Fibroblast of skin of scalp (primary cell): ENCODE measurements at places on chromosomes 2 and 18.

DNA sequence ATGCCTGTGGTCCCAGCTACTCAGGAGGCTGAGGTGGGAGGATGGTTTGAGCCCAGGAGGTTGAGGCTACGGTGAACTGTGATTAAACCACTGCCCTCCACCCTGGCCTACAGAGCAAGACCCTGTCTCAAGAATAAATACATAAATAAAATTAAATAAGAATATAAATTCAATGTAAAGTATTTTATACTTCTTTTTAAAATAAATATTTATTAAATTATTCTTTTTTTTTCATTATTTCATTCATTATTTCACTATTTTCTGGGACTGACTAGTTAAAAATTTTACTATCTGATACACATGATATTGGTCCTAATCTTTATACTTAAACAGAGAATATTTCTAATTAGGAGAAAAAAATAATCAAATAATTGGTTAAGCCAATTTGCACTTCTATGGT is 917.6 kb downstream of the ERBB4 start:
- DNase-seq: no peak

GRCh38 chr2:8462280-8462679 is 219.6 kb upstream of the ID2 start:
- no peak for DNase-seq

GRCh38 chr2:232053777-232054176 is 92.3 kb downstream of the DIS3L2 start:
- no peak for DNase-seq

DNA sequence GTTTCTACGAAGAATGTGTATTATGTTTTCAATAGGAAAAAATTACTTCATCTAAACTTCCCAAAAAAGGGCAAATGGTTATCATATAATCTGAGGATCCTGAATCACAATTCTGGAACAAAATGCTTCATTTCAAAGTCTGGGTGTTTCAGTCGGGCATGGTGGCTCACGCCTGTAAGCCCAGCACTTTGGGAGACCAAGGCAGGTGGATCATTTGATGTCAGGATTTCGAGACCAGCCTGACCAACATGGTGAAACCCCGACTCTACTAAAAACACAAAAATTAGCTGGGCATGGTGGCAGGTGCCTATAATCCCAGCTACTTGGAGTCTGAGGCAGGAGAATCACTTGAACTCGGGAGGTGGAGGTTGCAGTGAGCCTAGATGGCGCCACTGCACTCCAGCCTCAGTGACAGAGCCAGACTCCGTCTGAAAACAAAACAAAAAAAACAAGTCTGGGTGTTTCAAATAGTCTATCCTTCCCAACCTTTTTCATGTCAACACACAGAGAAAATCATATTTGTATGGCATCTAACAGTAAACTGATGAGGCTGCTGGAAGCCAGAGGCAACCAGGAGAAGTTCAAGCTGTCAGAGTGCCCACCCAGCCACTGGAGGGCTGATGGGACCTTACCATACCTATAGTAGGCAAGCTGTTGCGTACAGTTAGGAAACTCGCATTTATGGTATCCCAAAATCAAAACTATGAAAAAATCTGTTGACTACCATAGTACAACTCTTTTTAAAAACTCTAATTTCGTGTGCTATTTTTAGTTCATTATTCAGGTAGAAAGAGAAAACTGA is 14.6 kb downstream of the NBAS start:
- no peak for DNase-seq

DNA sequence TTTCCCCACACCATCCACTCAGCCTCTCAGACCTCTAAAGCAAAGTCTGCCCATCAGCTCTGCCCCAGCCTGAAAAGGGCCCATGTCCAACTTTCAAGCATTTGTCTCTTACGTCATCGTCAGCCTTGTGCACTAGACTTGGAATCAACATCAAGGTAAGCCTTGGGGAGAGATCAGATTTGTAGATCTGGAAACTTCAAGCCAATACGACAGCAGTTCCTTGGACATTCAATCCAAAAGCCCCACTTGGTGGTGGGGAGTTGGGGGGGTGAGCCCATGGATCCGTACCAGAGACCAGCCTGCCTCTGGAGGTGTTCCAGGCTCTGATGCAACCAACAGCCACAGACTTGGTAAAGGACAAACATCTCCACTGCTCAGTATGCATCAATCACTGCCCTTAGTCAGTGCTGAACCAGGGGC is 206.8 kb upstream of the MEIS1 start:
- DNase-seq: no peak

DNA sequence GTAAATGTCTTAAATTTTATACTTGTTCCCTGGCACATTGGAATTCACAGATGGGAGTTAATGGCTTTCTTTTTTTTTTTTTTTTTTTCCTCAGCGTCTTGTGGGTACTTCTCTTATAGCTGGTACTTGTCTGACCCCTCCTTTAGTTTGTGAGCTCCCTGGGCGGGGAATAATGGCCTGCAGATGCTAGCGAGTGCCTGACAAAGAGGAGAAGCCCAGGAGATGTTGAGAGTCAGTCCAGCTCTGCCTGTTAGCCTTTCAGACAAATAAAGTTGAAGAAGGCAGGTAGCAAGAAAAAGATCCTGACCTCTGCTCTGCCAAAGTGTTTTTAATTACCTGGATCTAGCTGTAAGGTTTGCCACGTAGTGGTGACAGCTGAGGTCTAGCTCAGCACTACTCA is 6.6 kb downstream of the BCL2L11 start:
- DNase-seq: no peak
